ENCODE measurements at places on chromosomes 1 and 21.

- DNase-seq = no peak
These were observed 359.2 kb downstream of the RRAGC start for GRCh38 chr1:38500352-38500751.

DNA sequence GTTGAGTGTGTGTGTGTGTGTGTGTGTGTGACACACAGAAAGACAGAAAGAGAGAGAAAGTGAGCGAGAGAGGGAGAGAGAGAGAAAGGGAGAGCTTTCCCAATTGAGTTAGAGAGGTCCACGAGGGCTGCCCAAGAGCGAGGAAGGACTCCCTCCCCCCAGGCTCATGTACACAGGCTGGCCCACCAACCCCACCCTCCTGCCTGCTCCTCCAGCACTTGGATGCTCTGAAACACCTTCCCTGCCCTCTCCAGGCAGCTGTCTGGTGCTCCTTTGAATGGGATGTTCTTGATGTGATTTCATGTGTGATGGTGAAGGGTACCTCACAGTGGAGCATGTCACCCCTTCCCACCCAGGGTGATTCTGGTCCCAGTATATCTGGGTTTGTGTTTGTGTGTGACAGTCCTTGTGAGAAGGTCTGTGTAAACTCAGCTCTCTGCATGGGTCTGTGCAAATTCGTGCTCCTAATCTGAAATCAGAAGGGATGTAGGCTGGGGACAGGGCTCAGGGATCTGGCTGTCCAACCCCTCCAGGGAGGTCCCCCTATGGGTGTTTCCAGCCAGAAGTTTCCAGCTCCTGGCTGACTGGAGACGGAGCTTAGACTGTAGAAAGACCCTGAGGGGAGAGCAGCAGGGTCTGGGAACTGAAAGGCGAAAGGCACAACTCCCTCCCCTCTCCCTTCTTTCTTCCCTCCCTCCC is 6.8 kb upstream of the PEAR1 start:
- DNase-seq = no peak

- no peak for DNase-seq
These were observed 78.6 kb downstream of the COLGALT2 start for GRCh38 chr1:183958958-183959357.

GRCh38 chr1:202129453-202130296 is 7.0 kb downstream of the GPR37L1 start:
- no peak for DNase-seq

DNA sequence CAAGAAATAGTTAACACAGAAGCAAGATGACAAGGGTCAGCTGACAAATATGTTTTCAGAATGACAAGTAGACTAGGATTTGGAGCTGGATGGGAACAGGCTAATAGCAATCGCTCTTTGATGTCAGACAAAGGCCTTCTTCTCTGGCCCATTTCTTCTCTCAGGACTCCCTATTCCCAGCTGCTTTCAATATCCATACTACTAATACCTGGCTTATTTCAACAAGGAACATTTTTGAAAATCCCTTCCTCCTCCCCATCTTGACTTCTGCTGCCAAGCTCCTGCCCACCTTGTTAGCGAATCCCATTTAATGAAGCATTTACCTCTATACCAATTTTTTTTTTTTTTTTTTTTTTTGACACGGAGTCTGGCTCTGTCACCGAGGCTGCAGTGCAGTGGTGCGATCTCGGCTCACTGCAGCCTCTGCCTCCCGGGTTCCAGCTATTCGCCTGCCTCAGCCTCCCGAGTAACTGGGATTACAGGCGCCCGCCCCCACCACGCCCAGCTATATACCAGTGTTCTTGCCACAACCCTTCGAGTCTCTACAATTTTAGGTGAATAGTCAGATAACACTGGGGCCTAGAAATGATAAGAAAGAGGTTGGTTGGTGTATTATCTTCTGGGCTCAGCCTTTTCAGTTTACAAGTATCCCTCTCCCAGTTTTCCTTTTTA is 68.4 kb downstream of the MACF1 start:
- no peak for DNase-seq

GRCh38 chr1:112840631-112841624 is 115.1 kb downstream of the SLC16A1 start:
- peak; percentile 72 for DNase-seq

DNA sequence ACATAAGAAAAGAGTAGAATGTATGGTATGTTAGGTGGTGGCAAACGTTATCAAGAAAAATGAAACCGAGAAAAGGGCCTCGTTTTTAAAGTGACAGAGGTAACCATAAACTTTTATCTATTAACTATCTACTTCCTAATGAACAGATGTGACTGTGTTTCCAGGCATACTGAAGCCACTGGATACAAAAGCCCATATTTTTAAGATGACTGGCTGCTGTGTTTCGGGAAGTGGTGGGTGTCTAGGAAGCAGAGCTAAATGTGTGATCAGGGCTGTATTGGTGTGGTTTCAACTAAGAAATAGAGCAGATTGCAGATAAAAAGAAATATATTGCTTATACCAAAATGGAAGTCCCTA is 71.8 kb downstream of the CHRM3 start:
- peak; percentile 2 for DNase-seq

- no peak for DNase-seq
These were observed 61.0 kb downstream of the TOR3A start for GRCh38 chr1:179142889-179143299.

- no peak for DNase-seq
These were observed 129.6 kb downstream of the LRRC7 start for GRCh38 chr1:69697340-69697739.

DNA sequence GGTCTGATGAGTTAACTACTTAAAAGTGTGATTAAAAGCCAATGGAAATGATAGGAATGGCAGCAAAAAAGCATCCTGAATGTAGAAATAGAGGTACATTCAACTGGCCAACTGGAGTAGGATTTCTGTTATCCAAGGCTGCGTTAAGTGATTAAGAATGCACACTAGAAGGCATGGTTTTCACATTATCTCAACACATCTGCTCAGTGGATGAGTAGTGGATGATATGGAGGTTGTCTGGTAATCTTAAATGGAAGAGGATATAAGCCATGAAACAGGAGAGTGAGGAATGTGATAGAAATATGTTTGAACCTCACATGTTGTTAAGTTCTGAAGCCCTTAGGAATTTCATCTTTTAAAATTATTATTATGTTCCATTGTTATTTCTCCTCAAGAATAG is 839.9 kb downstream of the USP25 start:
- DNase-seq = no peak

- peak; percentile 31 for DNase-seq
These were observed 2.5 kb downstream of the SHISAL2A start for GRCh38 chr1:52635321-52636089.

DNA sequence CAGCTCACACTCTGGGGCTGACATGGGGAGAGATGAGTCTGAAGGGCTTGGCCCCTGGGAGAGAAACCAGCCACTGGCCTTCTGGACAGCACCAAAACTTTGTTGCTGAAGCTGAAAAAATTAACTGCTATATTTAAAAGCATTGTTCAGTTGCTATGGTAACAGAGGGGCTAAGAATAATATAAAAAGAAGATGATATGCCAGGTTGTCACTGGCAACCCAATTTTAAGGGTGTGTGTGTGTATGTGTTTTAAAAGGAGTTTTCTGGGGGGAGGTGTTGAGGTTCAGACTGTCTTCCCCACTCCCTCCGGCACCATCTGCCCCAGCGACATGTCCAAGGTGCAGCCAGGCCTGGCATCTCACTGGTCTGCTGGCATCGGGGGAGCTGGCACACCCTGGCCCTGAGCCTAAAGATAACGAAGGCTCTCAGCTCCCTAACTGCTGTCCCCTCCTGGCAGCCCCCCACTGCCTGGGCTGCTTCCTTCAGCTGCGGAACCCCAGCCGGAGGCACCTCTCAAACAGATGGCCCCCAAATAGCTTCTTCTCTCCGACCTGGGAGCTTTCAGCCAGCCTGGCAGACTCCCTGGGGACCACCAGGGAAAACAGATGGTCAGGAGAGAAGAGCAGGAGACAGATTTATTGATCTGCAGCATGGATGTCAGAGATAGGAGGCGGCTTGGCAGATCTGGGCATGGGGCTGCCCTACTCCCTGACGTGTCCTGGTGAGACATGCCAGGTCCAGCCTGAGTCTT is 203.9 kb downstream of the HIVEP3 start:
- no peak for DNase-seq

GRCh38 chr1:65026235-65026634 is 59.9 kb upstream of the JAK1 start:
- no peak for DNase-seq

DNA sequence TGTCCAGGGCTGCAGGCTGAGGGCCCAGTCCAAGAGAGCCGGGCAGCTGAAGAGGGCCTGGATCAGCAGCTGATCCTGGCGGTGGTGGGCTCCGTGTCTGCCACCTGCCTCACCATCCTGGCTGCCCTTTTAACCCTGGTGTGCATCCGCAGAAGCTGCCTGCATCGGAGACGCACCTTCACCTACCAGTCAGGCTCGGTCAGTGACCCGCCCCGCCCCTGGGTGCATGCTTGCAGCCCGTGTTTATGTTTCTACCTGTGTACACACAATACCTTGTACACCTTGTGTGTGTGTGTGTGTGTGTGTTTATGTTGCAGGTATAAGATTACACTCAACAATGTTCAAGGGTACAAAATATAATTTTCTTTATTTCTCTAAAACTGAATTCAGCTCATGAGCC is 13.0 kb downstream of the TIE1 start:
- DNase-seq = no peak

DNA sequence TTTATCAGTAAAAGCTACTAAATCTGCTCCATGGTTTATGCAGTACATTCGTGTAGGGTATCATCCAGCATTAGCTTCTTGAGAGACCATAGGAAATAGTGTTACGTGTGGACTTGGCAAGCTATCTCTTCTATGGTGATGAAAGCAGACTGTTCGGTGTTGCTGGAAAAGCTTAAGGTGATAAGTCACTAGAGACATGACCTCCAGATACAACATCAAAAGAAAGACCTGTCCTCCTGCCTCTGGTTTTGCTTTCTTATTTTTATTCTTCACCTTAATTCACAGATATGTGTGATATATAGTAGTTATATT is 53.5 kb upstream of the S1PR1 start:
- no peak for DNase-seq

GRCh38 chr1:213526306-213526705 is 461.5 kb upstream of the PROX1 start:
- DNase-seq = no peak

GRCh38 chr1:244102468-244102867 is 51.4 kb downstream of the ZBTB18 start:
- DNase-seq = no peak

- DNase-seq = no peak
These were observed 164.8 kb downstream of the TPR start for GRCh38 chr1:186210258-186210657.

DNA sequence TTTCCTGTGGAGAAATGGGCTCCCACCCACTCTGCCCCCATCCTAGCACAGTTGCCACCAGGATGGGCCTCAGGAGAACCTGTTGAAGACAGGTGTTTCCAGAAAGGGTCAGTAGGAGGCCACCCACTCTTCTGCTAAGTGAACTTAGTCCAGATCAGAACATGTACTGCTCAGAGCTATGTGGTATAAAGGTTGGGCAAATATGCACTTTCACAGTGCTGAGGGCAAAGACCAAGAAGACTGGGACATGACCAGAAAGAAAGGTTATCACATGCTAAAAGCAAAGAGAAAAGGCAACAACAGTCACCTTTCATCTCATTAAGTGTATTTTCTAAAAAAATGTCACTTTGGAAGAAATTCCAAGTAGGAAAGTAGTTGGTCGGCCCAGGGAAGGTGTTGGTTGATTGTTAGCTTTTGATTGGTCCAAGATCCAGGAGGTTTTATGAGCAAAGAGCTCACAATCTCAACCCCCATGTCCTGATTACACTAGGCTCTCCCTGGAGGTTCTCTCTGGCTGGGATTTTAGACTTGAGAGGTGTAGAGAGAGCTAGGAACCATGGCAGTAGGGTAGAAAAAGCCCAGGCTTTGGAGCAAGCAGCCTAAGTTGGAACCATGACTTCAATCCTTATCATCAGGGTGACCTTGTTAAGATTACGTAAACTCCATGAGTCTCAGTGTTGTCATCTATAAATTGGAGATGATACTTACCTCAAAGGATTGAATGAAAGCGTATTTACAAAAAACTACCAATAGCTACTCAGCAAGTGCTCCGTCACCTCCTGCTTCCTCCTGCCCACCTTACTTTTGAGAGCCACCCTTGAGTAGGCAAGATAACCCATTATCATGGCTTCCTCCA is 102.6 kb downstream of the GLUL start:
- no peak for DNase-seq

DNA sequence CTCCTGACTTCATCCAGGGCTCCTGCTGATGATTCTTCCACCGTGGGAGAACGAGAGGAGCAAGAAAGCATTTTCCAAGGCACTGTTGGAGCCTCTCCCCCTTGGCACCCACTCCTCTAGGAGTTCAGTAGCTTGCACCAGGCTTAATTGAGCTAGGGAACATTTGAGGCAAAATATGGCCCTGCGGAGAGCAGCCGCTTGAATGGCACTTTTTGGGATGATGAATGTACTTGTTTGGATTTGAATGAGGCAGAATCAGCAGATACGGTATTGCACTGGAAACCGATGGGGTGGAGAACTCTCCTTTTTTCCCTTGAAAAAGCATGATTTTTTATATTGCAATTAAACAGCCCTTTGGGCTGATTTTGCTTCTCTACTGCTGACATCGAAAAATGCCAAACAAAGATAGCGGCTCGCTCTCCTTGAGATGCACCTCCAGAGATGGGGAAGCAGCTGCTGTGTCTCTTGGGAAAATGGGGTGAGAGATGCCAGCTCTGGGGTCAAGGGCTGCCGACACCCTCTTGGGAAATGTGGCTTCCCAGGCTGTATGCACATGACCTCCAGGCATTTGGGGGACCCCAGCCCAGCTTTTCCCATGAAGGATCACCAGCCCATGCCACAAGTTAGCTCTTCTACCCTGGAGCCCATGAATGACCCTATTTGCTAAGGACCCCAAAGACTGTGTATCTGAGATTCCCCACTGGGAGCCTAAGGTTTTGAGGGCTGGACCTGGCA is 55.4 kb upstream of the LRP8 start:
- no peak for DNase-seq

DNA sequence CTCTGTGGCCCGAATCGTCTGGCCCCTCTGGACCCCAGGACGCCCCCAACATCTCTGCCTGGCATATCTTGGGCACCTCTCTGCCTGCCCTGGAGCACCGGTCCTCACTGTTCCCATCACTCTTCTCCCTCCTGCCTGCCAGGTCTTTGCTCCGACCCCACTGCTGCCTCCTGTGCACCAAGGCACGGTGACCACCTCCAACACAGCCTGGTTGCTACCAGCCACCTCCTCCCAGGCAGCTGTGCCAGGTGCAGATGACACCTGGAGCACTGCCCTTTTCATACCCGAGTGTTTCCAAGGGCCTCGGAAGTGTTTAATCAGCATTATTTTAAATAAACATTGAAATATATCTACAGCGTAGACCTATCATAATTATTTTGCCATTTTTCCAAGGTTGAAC is 31.3 kb downstream of the PKNOX1 start:
- no peak for DNase-seq

Data from activated CD4-positive, alpha-beta T cell treated with anti-CD3 and anti-CD28 coated beads, Interleukin-10, Interleukin-2, amounts not matched to agents 100 ng/mL and 50 ng/mL, durations not matched to agents 16 hours and 8 hours (primary cell).